Stomach (tissue), 19 donors: ENCODE measurements at places on chromosomes 11 and 22. TPM values are rescaled to one million over a fixed set of nuclear protein-coding genes. Genes with fewer than 3 reads are reported as not detected.
A peak's percentile ranks its signal among the peaks of the same experiment; 100 is the strongest.

Gene CARNS1
- 33.3 TPM for total RNA-seq

Gene MYOD1
- total RNA-seq = not detected

Gene TMEM121B
- total RNA-seq = not detected

Gene APLNR
- total RNA-seq = 2.3 TPM

Gene TEX12
- not detected for total RNA-seq

Gene STX5
- 37.4 TPM for total RNA-seq

Gene KCNA4
- not detected for total RNA-seq

GRCh38 chr22:27106985-27107384 lies 449.6 kb downstream of the MIAT start:
- no peak for DNase-seq

DNA sequence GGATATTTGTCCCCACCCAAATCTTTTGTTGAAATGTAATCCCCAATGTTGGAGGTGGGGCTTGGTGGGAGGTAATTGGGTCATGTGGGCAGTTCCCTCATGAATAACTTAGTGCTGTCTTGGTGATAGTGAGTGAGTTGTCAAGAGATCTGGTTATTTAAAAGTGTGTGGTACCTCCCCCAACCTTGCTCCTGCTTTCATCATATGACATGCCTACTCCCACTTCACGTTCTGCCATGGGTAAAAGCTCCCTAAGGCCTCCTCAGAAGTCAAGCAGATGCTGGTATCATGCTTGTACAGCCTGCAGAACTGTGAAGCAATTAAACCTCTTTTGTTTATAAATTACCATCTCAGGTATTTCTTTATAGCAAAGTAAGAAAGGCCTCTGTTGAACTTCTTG lies 30.6 kb downstream of the AAMDC start:
- DNase-seq = no peak

DNA sequence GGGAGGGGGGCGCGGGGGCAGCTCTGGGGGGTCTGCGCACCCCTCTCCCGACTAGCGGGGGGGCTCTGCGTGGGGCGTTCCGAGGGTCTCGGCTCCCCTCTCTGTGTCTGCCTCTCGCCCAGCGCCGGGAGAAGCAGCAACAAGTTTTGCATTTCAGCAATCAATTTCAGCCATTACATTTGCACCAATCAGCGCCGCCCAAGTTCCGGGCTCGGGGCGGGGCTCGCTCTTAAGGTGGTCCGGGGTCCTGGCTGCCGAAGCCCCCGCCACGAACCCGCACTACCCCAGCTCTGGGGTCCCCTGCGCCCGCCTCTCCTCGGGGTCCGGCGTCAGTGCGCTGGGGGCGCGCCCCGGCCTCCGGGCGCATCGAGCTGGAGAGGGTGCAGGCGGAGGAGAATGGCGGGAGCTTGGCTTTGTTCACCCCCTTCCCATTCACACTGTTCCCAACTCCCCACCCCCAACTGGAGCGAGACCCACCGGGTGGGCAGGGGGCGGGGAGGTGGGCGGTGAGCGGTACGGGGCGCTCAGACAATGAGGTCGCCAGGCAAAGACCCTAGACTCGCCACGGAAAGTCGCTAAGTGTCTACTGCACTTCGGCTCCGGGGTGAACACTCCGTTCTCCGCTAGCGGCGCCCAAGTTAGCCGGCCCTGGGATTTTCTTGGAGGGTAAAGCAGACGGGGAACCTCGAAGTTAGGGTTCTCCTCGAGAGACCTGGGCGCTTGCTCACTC lies at the start of gene MN1:
MN1 (minus strand) TSS at position 141 of the 730 bp plus-strand sequence. CDS start 1,213 bp downstream, outside the sequence.
- peak; percentile 48 for DNase-seq

DNA sequence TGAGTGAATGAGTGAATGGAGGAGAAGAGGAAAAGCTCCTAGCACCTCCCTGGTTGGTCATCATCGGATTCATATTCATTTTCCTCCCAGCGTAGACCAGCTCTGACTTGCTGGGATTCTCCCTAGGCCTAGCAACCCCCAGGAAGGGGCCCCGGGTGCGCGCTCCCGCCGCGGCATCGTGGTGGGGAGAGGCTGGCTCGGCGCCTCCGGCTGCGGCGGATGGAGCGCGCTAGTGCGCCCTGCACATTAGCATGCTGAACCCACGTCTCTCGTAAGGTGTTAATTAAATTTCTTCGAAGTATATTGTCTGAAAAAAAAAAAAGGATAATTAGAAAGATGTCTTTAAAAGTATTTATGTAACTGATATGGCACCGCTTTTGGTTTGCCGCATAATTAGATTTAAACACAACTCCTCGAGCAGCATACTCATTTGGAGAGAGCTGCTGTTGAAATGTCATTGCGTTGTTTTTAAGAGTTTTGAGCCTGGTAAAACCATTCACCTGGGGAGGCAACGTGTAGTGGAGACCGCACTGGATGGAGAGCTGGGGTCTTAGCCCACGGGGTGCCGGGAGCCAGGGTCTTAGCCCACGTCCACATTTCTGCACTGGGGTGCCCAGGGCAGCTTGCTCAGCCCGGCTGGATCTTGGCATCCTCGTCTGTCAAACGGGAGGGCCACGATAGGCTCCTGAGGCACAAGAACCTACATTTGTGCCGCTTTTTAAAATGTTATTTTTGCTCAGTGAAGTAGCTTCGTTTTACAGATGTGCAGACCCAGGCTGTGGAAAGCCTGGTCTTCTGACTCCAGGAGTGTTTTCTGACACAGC lies 21.8 kb downstream of the MPPED1 start:
- no peak for DNase-seq

- DNase-seq = no peak
Observed at GRCh38 chr22:41531715-41532477, 12.4 kb downstream of the POLR3H start.

- DNase-seq = peak; percentile 78
Observed at GRCh38 chr11:75301601-75302345, 49.7 kb downstream of the ARRB1 start.

GRCh38 chr11:24513479-24514218 lies 16.8 kb downstream of the LUZP2 start:
- no peak for DNase-seq

DNA sequence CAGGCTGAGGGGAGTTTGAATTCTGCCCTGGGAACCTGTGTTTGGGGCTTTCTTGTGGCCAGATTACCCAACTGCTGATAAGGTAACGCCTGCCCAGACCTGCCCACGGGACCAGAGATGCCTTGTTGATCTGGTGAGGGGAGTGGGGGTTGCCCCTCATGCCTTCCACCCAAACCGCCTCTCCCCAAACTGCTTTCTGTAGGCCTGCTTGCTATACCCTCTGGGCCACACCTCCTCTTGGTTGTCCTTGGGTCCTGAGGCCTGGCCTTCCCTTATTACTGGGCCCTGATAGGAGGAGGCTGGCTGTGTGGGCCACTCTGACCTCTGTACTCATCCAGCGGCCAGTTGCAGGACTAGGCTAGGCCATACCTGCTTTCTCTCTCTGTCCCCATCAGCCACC lies 3.4 kb downstream of the P2RY2 start:
- DNase-seq = no peak

DNA sequence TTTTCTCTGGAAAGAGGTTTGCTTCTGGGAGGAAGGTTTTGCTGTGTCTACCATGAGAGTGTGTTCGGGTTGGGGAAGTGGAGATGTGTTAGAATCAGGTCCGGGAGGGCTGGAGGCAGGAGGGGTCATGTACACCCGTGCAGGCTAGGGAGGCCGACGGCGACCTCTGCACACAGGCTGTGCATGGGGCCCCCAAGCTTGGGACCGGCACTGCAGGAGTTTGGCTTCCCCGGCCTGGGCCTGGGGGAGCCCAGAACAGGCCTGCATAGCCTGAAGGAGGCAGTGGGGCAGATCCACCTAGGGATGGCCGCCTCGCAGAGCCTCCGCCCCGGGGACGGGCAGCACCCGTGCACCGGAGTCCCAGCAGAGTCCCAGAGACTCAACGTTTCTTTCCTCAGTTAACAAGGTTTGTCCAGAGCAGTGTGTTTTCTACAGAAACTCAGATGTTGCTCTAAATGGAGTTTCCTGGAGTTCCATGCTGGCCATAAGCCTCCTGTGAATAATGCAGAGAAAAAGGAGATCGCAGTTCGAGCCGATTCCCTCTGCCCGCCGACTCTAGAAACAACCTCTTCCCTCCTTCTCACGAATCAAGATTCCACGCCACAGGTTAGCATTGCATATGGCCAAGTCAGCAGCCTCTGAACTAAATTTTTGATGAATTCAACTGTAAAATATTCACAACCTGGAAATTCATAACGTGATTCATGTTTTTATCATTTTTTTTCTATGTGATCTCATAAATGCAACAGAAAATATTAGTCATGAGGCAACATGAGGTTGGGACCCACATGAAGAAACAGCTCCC lies 427.3 kb downstream of the BRD1 start:
- DNase-seq = peak; percentile 10

DNA sequence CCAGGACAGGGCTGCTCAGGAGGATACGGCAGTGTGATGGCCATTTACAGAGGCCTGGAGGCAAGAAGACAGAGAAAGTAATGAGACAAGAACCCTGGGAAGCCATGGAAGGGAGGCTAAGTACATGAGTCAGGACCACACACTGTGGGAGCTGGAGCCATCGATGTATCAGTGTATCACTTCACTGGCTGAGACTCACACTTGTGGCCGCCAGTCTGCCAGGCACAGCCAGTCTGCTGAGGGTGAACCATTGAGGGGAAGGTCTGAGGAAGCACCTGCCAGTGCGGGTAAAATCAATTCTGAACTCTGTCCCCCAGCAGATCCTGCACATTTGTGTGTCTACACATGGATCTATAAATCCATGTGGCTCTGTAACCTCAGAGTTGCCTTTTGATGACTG lies 195.6 kb downstream of the GRIK4 start:
- no peak for DNase-seq

GRCh38 chr11:62652161-62653006 lies 718 bp downstream of the INTS5 start:
- no peak for DNase-seq

- DNase-seq = peak; percentile 73
Observed at GRCh38 chr11:126136507-126136906, 73.8 kb upstream of the CDON start.

DNA sequence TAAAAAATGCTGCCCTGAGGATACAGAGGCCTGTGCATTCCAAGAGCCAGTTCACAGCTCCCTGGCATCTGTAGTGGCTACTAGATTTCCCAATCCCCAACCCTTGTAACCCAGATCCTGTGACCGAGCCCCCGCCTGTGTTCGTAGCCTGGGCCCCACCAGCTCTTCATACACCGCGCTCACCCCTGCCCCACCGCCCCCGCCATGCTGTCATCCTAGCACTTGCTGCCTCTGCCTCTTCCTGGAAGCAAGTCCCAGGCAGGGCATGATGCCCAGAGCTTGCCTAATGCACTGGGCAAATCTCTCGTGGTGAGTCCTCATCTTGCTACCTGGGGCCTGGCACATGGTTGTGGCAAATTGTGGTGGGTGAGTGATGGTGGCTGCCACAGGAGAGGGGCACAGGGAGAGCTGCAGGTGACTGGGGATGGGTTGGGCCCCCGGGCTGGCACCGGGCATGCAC lies 7.1 kb downstream of the MGAT3 start:
- no peak for DNase-seq

GRCh38 chr22:21761994-21762680 lies 26.5 kb upstream of the YPEL1 start:
- no peak for DNase-seq

DNA sequence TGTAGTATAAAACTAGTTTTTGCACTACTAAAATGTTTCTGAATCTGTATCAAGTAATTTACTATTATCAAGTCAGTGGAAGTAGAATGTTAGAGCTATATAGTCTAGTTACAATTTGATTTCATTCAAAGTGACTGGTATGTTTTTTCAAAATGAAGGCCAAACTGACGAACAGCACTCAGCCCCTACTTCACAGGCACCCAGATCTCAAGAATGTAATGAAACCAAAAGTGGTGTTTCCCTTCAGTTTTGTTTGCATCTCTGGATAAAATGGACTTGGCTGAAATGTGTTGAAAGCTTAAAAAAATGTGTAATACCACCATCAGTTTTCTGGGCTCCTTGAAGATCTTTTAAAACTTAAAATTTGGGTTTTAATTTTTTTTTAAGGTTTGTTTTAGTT lies 46.4 kb downstream of the QSER1 start:
- no peak for DNase-seq

DNA sequence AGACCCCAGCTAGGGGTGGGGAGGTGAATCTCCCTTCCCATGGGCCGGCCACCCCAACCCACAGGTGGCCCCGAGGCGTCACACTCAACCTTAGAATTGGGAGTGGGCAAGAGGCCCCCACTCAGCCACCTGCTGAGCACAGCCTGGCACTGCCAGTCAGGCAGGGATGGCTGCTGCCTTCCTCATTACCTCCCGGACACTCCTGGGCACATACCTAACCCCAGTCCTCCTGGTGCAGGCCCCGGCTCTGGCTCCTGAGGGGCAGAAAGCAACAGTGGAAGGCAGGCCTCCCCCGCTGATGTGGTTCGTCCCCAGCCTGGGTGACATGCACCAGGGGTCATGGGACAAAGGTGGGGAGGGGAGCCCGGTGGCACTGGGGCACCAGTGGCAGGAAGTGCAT lies 103.6 kb downstream of the MPPED1 start:
- no peak for DNase-seq

- no peak for DNase-seq
Observed at GRCh38 chr11:81421251-81421860, 1312.3 kb downstream of the FAM181B start.

DNA sequence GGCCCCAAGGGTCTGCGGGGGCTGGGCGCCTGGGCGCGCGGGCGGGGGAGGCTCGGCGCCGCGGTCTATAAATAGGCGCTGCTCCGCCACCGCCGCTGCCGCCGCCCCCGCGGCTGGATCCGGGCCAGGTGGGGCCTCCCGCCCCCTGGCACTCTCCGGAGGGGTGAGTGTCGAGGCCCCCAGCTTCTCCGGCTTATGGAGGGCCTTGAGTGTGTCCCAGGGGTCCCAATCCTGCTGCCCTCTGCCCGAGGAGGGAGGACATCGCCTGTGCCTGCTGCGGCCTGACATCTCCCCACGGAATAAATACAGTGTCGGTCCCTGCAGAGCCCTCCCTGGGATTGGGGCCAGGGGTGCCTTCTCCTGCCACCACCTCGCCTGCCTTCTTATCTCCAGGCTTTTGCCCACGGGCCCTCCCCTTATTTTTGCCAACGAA lies 4.3 kb upstream of the GP1BB start:
- no peak for DNase-seq

DNA sequence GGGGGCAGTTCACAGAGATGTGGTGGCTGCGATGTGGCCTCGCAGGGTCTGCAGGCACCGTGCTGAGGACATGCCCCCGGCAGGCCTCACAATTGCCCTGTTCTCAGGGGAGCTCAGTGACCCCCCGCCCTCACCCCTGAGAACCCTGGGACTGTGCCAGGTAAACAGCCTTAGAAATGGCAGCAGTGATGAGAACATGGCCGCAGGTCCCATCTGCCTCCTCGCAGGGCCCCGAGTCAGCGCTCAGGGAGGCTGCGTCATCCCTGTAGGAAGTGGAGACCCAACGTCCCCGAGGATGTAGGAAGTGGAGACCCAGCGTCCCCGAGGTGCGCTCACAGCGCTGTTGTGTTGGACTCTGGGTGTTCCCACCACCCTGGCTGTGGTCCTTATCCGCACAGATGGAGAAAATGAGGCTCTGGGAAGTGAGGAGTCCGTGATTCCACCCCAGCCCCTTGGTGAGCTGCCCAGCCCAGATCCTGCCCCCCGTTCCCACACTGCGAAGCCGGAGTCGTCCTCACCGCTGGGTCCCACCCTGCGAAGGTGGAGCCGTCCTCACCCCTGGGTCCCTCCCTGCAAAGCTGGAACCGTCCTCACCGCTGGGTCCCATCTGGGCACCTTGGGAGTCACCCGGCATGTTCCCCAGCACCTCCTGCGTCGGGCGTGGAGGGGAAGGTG lies 1086.8 kb downstream of the BRD1 start:
- DNase-seq = no peak

GRCh38 chr11:112042161-112042960 lies 17.2 kb downstream of the DLAT start:
- no peak for DNase-seq
